Stimulated activated CD8-positive, alpha-beta memory T cell treated with anti-CD3 and anti-CD28 coated beads, Interleukin-15, amount 100 ng/mL, for 1 hour (primary cell): ENCODE measurements at places on chromosomes 4 and X.

- no peak for DNase-seq
Observed at GRCh38 chr4:176791591-176792325, 964 bp downstream of the VEGFC start.

DNA sequence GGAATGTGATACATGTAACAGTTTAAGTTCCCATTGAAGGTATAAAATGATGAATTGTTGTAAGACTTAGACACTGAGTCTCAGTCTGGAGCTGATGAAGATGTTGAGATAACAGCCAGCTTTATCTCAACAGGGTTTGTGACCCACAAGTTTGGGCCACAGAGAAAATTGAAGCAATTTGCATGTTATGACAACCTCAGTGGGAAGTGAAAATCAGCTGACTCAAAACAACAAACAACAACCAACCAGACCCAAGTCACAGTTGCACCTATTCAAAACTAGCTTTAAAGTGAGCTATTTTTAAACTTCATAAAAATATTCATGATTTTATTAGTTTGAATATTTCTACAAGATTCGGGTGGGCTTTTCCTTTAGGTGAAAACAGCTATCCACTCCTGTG, 8.0 kb downstream of the SFRP2 start:
- DNase-seq: no peak

- no peak for DNase-seq
Observed at GRCh38 chr4:22850055-22850454, 157.3 kb downstream of the GBA3 start.

DNA sequence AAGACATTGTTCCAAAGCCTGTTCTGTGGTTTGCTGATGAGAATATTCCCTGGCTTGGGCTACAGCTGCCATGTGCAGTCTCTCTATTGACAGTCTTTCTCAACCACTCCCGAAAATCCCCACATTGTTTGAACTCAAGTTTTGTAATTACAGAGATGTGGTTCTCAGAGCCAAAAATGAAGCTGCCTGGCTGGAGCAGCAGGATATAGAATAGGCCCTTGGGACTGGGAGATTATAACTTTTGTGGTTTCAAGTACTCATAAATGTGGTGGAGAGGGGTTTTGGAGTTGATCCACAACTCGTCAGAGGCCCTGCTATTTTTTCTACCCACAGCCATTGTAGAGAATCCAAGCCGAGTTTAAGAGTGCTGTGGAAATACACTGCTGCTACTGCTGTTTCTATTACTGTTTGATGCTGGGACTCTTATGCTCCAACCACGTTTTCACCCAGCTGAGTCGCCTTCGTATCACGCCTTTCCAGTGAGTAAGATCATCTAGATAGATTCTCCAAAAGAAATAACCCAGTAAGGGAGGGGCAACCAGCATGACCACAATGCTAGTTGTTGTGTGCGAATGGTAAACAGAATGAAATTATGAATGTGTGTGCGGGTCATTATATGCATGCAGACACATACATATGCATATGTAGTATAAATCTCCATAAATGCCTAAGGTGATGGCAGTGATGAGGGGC, 57.1 kb upstream of the ATXN3L start:
- DNase-seq: no peak

DNA sequence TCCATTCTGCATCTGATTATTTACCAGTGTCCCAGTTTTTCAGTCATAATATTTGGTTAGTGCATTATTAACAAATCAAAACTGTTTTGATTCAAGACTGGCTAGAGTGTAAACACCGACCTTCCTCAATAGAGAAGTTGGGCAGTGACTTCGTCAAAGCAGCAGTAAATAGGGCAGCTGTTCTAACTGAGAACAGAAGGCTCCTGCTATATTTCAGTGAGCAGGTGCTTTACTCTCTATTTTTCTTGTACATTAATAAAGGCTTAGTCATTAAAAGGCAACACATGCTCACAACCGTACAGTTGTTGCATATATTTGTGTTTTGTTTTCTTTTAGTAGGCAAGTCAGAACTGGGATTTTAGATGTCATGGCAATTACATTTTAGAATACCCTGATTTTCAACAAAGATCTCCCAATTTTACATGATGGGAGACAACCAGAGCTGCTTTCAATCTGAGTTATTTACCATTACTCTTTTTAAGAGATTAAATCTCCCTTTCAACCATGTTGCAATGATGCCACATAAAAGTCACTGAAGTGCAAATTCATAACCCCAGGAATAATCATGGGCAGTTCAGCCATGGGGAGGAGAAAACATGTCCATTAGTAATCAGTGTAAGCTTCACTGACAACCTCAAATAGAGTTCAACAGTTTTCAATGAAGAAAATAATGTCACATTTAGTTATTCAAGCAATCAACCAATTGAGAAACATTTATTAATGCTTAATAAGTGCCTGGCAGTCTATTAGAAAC, 233.3 kb downstream of the NDST4 start:
- no peak for DNase-seq

DNA sequence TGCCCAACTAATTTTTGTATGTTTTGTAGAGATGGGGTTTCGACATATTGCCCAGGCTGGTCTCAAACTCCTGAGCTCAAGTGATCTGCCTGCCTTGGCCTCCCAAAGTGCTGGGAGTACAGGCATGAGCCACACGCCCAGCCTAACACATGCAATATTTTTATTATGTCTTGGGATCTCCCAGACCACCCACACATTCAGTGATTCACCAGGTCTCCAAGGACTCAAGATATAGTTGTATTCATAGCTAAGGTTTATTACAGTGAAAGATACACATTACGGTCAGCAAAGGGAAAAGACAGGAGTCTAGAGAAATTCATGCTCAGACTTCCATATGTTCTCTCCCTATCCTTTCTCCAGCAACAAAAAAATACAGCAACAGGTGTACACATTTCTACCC, 25.5 kb upstream of the FAM120C start:
- DNase-seq: no peak

GRCh38 chrX:134599184-134599914, 58.9 kb downstream of the PLAC1 start:
- no peak for DNase-seq

- DNase-seq: no peak
Observed at GRCh38 chr4:122329876-122330565, 48.8 kb upstream of the ADAD1 start.

GRCh38 chr4:186149872-186150271, 41.5 kb upstream of the CYP4V2 start:
- no peak for DNase-seq

GRCh38 chrX:139297638-139298037, 232.9 kb upstream of the F9 start:
- DNase-seq: no peak

GRCh38 chr4:80412322-80412721, 76.8 kb downstream of the CFAP299 start:
- no peak for DNase-seq

- no peak for DNase-seq
Observed at GRCh38 chr4:41696763-41697162, 51.8 kb downstream of the PHOX2B start.

DNA sequence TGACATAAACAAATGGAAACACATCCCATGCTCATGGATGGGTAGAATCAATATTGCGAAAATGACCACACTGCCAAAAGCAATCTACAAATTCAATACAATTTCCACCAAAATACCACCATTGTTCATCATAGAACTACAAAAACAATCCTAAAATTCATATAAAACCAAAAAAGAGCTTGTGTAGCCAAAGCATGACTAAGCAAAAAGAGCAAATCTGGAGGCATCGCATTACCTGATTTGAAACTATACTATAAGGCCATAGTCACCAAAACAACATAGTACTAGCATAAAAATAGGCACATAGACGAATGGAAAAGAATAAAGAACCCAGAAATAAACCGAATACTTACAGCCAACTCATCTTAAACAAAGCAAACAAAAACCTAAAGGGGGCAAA, 342.8 kb upstream of the AGA start:
- DNase-seq: no peak

- DNase-seq: no peak
Observed at GRCh38 chr4:113103556-113103955, 54.1 kb downstream of the ANK2 start.

DNA sequence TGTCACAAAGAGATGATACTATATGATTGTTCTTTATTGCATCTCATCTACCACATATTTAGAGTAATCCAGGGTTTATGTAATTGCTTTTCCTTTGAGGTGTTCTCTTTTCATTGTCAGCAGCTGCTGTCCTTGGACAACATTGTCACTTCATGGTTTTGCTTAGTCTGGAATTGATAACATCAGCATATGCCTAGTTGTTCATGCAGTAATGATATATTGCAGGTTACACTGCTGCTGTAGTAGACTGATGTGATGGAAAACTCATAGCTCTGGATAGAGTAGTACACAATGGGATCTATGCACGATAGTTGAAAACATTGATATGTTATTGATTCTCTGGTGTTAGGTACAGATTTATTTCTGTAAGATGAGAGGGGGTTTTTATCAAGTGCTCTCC, 13.7 kb downstream of the NEIL3 start:
- DNase-seq: no peak

- no peak for DNase-seq
Observed at GRCh38 chr4:47831026-47831679, 6.7 kb downstream of the CORIN start.

- no peak for DNase-seq
Observed at GRCh38 chrX:153592966-153593688, 5.8 kb downstream of the CCNQ start.

DNA sequence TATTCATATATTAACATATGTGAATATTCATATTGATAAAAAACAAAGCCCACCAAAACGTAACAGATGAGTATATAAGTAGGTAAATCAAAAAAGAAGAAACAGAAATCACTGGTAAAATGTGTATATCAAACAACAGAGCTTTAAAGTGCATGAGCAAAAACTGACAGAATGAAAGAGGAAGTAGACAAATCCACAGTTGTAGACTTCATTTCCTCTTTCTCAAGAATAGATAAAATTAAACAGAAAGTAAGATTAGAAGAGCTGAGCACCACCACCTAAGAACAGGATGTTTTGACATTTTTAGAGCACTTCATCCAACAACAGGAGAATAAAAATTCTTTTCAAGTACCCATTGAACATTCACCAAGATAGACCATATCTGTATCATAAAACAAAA, 64.6 kb downstream of the CNKSR2 start:
- no peak for DNase-seq

GRCh38 chrX:30278365-30278764, 30.8 kb downstream of the NR0B1 start:
- DNase-seq: no peak

- DNase-seq: no peak
Observed at GRCh38 chr4:123110685-123111084, 188.3 kb upstream of the NUDT6 start.

DNA sequence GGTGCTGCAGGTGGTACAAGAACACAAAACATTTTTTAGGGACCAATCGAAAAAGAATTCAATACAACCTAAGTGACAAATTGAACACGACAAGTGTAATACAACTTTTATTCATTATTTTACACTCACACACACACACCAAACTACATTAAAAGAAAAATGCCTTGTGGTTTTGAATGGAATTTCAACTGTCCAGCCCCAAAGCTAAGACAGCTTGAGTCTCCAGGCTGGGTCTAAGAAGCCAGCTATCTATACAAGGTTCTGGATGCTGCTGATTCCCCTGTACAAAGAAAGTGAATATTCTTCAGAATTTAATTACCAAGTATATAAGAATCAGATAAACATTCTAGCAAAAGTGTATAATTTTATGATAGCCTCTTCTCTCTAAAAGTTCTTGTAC, 118.2 kb downstream of the PPP3CA start:
- no peak for DNase-seq

DNA sequence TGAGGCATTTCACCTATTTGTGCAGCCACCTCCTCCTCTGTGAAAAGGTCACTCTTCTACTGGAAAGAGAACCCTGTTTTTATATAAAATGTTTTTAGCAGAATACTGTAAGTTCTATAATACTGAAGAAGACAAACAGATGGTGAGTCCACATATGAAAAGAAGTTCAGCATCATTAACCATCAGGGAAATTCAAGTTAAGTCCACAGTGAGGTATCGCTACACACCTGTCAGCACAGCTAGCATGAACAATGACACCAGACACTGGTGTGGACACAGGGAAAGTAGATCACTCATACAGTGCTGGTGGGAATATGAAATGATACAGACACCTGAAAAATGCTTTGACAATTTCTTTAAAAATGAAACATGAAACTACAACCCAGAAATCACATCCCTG, 133.0 kb downstream of the MAD2L1 start:
- no peak for DNase-seq

GRCh38 chr4:61143461-61143860, 56.7 kb upstream of the ADGRL3 start:
- no peak for DNase-seq

- no peak for DNase-seq
Observed at GRCh38 chr4:173257732-173258717, 76.1 kb downstream of the HMGB2 start.

DNA sequence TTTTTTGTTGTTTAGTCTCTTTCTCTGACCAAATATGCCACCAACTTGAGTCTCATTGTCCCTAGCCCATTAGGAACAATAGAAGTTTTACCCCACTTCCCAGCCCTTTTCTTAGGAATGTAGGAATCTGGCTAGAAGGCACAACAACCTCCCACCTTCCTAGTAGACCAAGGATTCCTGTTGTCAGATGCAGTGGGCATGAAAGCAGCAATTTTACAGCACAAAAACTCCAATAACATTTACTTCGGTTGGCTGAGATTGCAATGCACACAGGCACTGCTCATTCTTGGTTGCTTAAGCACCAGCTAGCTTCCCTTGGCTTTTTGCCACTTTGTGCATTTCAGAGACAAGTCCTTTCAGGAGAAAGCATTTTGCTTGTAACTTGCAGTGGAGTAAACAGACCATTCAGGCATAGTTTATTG, 312.8 kb downstream of the TENM3 start:
- DNase-seq: no peak

GRCh38 chr4:149095001-149095400, 652.8 kb upstream of the NR3C2 start:
- no peak for DNase-seq

DNA sequence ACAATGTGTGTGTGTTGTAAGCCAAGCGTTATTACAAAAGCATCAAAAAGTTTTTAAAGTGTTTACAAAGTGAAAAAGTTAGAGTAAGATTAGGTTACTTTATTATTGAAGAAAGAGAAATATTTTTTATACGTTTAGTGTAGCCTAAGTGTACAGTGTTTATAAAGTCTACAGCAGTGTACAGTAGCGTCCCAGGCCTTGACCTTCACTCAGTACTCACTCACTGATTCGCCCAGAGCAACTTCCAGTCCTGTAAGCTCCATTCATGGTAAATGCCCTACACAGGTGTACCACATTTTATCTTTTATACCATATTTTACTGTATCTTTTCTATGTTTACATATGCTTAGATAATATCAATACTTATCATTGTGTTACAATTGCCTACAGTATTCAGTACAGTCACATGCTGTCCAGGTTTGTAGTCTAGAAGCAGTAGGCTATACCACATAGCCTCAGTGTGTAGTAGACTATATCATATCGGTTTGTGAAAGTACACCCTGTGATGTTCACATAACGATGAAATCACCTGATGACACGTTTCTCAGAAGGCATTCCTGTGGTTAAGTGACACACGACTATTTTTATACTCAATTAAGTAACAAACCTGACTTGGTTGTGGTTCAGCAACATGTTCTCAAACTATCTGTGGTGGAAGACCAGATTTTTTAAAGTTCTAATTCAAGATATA, 152.0 kb upstream of the EDNRA start:
- DNase-seq: no peak

GRCh38 chr4:80446664-80447063, 111.1 kb downstream of the CFAP299 start:
- DNase-seq: no peak

- no peak for DNase-seq
Observed at GRCh38 chrX:150582338-150582948, 14.0 kb downstream of the MTM1 start.
